Upper lobe of right lung (tissue), 1 donor: ENCODE measurements at places on chromosomes 7 and 10. TPM values are rescaled to one million over a fixed set of nuclear protein-coding genes. Genes with fewer than 3 reads are reported as not detected.

PNLIPRP3 gene
- total RNA-seq: 0.20 TPM

HSPA14 gene
- 10.0 TPM for total RNA-seq

DNA sequence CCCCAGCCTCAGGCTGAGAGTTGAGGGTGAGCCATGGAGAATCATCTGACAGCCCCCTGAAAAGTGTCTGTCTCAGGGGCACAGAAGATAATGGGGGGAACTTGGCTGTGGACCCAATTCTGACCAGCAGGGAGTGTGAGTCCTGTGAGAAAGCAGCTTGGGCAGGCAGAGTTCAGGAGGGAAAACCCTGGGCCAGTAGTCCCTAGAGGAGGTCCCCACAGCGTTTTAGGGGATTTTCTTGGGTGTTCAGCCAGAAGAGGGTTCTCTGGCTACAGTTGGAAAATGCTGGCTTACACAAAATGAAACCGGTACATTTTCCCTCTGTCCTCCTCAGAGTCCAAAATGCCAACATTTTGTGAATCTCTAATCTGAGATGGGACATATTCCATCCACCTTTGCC lies 35.8 kb upstream of the TRIM8 start:
- no peak for DNase-seq

- no peak for DNase-seq
Observed at GRCh38 chr10:111988646-111989045, 194.9 kb downstream of the GPAM start.

GRCh38 chr7:115009139-115009538 lies 87.2 kb downstream of the MDFIC start:
- DNase-seq: no peak

DNA sequence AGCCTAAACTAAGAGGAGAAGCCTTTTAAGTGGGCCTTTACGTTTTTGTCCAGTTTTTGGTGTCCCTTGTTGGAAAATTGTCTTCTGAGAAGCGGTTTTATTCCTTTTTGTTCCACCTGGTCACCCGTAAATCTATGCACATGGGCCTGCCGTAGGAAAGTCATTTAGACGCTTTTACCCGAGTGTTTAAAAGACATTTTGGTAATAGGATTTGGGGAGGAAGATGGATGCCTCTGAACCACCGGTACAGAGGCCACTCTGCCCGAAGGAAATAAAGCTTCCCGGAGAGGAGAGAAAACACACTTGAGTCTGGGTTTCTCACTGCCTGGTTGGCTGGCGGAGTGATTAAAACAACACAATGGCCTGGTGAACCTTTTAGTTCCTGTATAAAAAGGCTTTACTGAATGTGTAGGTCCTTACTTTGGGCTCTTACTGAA lies 760 bp downstream of the THNSL1 start:
- DNase-seq: no peak

- DNase-seq: no peak
Observed at GRCh38 chr10:50375051-50375452, 123.7 kb upstream of the ASAH2 start.

GRCh38 chr10:71854031-71854430 lies 3.0 kb upstream of the PSAP start:
- no peak for DNase-seq
